ENCODE measurements at places on chromosomes 13 and 19.

- DNase-seq, result peak; percentile 58
Measured at GRCh38 chr13:43301346-43301969, 278.1 kb downstream of the DNAJC15 start.

- peak; percentile 74 for DNase-seq
Measured at GRCh38 chr13:90640976-90641375, 706.5 kb upstream of the MIR17HG start.

- DNase-seq, result no peak
Measured at GRCh38 chr13:87677043-87677495, 5.9 kb downstream of the SLITRK5 start.

GRCh38 chr13:60811581-60811980, 414.6 kb downstream of the TDRD3 start:
- no peak for DNase-seq

DNA sequence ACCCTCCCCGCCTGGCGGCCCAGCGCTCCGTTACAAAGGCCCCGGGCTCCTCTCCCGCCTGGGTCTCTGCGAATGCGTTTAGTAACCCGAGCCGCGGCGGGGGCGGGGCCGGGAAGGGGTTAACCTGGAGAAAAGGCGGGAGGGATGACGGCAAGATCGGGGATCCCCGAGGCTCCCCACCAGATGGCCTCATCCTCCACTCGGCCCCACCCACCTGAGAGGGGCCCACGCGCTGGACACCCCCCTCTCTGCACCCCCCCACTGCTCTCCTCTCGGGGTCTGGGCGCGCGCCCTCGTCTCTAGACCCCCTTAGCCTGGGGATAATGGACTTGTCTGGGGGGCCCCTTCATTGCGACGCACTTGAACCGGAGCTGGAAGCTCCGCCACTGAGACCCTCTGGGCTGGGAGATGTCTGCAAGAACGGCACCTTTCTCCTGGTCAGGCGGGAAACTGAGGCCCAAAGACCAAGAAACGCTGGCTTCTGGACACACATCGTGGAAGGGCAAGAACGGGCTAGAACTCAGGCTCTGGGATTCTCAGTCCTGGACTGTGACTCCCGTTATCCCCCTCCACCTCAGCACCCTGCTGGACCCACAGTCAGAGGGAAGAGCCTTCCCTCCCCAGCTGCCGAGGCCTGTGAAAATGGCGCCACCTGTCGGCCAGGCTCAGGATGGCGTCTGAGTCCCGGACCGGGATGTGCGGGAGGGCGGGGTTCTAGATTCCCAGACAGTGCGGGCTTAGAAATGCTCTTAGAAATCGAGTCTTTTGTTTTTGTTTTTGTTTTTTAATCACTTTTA, 2.9 kb upstream of the LTBP4 start:
- peak; percentile 86 for DNase-seq

GRCh38 chr13:106274551-106275203, 260.8 kb downstream of the EFNB2 start:
- DNase-seq, result peak; percentile 46

DNA sequence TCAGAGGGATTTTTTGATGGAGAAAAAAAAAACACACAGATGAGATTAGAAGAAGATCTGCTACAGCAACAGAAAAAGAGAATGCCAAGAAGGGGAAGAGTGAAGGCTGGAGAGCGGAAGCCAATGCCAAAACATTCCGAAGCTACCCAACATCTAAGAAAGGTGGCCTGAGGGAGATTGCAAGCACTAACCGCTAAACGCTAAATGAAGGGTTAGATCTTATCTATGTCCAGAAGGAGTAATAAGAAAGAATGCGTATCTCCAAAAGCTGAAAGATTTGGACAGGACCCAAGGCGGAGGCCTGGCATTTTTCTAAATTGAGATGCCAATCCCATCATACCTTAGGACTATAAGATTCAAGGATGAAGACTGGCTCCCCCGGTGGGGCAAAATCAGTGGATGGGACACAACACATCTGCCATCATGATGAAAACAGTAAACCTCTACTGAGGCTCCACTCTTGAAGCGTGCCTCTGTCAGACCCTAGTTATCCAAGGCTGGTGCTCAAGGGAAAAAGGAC, 15.6 kb upstream of the HMGB1 start:
- DNase-seq, result no peak

GRCh38 chr13:51955816-51956603, 55.2 kb downstream of the ATP7B start:
- DNase-seq, result peak; percentile 9

DNA sequence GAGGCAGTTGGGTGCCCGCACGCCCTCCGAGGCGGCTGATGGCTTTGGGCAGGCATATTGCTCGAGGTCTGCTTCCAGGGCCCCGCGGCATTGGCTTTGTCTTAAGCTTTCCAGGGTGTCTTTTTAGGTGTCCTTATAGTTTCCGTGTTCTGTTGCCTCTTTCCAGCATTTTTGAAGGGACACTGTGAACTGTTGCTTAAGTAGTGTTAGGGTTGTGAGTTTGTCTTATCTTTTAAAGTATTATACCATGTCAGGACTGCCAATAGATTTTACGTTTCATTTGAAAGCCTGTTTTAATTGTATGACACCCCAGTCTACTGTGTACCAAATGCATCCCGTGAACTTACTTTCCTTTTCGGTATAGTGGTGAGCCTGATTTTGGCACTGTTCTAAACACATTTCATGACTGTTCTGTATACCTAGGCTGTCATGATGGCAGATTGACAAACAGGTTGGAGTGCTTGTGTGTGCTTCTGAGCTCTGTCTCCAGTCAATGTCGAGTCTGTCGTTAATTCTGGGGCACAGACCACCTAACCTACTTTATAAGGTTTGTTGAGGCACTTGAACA, 656 bp downstream of the PCCA start:
- peak; percentile 20 for DNase-seq

DNA sequence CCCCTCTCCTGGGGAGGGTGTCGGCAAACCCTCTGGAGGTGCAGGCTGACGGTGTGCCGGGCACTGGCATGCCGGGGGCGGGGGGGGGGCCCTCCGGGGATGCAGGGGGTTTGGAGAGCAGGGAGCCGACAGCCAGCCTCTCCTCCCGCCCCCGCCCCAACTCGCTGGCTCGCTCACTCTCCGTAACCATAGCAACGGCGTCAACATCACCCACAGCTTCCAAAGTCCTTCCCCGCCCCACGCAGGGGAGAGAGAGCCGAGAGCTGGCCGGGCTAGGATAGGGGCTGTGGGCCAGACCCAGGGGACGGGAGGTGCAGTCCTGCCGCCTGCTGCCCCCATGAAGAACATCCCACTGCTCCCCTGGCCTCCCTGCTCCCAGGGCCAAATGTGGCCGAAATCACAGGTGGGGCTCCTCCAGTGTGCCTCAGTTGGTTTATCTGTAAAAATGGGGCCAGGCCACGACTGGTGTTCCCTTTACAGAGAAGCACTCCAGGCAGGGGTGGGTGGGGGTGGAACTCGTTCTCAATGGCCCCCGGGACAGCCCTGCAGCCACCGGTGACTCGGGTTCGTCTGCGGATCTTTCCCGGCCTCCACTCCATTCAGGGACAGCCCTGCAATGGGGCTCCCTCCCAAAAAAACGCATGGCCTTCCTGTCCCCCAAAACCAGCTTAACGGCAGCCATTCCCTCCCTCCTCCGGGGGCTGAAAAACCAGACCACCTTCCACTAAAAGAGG, 3.2 kb downstream of the KLF16 start:
- peak; percentile 78 for DNase-seq

GRCh38 chr19:13260883-13261653, 110.9 kb downstream of the IER2 start:
- peak; percentile 89 for DNase-seq
